Neural crest cell (in vitro differentiated cells): ENCODE measurements at places on chromosomes 5 and 9. TPM values are rescaled to one million over a fixed set of nuclear protein-coding genes. Genes with fewer than 3 reads are reported as not detected.

The RMRP gene
- total RNA-seq, result 14,026 and 17,379 TPM in 2 replicates

GRCh38 chr9:132288966-132289365 lies 65.8 kb downstream of the SETX start:
- no peaks in the 10 kb centered on the region for H3K4me1 ChIP-seq
- H3K36me3 ChIP-seq, result peaks cover 11% of the 10 kb centered on the region
- no peak for DNase-seq
- no peak overlapping the region for H3K27ac ChIP-seq
- H3K4me3 ChIP-seq, result no peak overlapping the region

- H3K36me3 ChIP-seq, result no peaks in the 10 kb centered on the region
- H3K27me3 ChIP-seq, result no peaks in the 10 kb centered on the region
- H3K4me1 ChIP-seq, result peaks cover 22% of the 10 kb centered on the region
- no peak for DNase-seq
- H3K27ac ChIP-seq, result peak overlapping the region; percentile 94
- no peak overlapping the region for H3K4me3 ChIP-seq
Observed at GRCh38 chr5:150595466-150596031, 44.9 kb upstream of the SYNPO start.

GRCh38 chr9:69744688-69745380 lies 15.0 kb downstream of the PTAR1 start:
- peaks cover 31% of the 10 kb centered on the region for H3K4me1 ChIP-seq
- H3K4me3 ChIP-seq, result no peak overlapping the region
- H3K27ac ChIP-seq, result no peak overlapping the region
- no peak for DNase-seq
- H3K36me3 ChIP-seq, result peaks cover 8% of the 10 kb centered on the region
